Fibroblast of the aortic adventitia (primary cell): ENCODE measurements at places on chromosomes 3 and 15. TPM values are rescaled to one million over a fixed set of nuclear protein-coding genes. Genes with fewer than 3 reads are reported as not detected.

DNA sequence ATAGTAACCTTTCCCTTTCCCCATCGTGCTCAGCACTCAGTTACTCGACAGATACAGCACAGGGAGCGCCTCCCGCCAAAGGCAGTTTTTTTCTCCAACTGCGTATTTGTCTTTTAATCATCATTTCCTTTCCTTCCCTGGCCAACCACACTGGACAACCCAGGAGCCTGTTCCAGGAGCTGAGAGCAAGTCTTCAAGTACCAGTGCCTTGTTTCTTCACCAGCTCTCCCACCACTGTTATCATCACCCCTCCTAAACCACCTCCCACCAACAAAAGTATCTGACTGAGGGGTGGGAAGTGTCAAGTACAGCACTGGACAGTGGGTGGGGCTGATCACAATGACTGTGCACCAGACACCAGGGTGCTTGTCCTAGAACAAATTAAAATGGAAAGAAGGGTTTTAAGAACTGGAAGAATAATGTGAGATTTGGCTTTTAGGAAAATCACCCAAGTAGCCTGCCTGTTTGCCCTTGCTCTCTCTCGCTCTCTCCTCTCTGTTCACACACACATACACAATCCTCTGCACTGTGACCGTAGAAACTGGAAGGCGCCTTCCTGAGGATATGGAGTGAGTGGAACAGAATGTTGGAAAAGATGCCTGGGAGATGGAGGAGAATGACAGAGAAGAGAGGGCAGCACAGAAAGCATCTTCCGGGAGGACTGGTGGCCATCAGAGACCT is 126.3 kb downstream of the TNIK start:
- no peak for DNase-seq

GRCh38 chr15:68511073-68511991 is 67.5 kb upstream of the CORO2B start:
- peak; percentile 95 for DNase-seq

DNA sequence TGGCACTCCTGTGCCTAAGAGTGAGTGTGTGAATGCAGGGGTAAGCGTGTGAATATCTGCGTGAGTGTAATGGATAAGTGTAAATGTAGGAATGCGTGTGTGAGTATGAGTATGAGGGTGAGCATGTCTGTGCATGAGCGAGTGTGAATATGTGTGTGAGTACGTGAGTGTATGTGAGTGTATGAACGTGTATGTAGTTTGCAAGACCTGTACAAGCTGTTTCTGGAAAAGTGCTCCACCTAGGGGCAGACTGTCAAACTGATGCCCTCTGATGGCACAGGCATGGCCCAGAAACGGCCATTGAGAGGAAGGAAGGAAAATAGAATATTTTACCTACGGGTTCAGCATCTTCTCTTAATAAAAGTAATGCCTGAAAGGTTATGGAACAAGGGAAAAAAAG is 24.4 kb upstream of the FRMD4B start:
- peak; percentile 67 for DNase-seq

GRCh38 chr3:160400030-160400701 is 716 bp downstream of the SMC4 start:
- peak; percentile 69 for DNase-seq

DNA sequence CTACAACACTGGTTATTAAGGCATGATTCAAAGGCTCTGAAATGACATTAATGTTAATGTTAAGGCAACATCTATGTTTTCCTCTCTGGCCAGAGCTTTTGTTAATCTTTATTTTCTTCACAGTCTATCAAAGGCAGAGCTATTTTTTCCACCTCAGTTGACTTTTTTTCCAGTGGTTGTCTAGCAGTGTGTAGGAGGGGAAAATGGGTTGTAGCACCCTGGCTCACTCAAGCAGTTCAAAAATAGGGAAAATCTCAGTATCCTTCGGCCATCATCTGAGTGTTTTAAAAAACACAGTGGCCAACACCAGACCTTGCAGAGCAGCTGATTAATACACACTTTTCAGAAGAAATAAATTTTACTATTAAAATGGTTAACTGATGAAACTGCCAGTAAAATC is 21.4 kb downstream of the CBLB start:
- no peak for DNase-seq

The ALPK3 gene
- total RNA-seq, result 0.18 and 0.65 TPM in 2 replicates

The TMEM212 gene
- total RNA-seq, result not detected in 2 replicates

The SUCNR1 gene
- total RNA-seq, result 0.25 and 4.5 TPM in 2 replicates

The TMEM42 gene
- 13.7 and 20.5 TPM in 2 replicates for total RNA-seq

The SEMA3B gene
- total RNA-seq, result 9.7 and 110 TPM in 2 replicates

The TMEM266 gene
- total RNA-seq, result 0.09 TPM in 1 of 2 replicates, not detected in the other

The PATL2 gene
- total RNA-seq, result 0.72 and 0.82 TPM in 2 replicates

The CLRN1 gene
- not detected in 2 replicates for total RNA-seq

The NPAP1 gene
- 0.16 TPM in 1 of 2 replicates, not detected in the other for total RNA-seq

The LMAN1L gene
- total RNA-seq, result not detected in 2 replicates
